ENCODE measurements at places on chromosomes 2 and 18.

DNA sequence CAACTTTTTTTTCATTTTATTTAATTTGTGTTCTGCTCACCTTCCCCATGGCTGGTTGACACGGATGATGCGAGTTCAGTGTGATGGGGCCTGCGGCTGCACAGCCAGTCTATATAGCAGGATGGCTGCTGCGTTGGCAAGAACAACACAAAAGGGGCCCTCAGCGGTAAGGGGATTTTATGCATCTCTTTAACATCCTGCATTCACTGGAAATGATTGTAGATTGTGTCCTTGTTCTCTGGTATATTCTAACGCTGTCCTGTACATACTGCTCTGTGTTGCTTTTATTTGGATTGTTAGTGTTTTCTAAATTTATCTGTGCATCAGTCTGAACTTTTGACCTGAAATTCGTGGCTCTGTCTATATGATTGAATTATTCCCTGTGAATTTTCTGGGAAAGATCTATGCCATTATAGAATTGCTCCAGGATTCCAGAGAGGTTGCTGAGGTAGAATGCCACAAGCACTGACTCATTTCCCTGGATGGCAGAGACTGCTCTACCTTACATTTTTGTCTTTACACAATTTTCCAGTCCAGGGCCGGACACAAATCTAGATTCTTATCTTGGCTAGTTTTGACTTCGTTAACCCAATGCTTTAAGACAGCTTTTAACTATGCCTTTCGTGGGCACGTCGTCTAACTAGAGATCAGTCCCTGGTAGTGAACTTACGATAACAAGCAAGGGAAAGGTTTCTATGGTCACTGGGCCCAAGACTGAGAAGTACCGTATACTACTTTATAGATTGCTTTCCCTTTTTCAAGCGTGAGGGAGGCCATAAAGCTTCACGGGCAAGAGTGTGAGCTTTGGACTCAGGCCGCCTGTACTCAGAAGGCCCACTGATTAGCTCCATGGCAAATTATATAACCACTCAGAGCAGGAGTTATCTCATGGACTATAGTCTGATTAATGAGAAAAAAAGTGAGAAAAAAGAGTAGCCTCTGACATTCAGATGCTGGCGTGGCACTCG lies at the start of gene CRYGC:
Gene CRYGC (minus strand): TSS at position 85 of the 968 bp plus-strand sequence. CDS start 36 bp downstream, at position 49.
- no peak for DNase-seq

GRCh38 chr2:4964579-4964978 lies 727.6 kb upstream of the SOX11 start:
- no peak for DNase-seq

DNA sequence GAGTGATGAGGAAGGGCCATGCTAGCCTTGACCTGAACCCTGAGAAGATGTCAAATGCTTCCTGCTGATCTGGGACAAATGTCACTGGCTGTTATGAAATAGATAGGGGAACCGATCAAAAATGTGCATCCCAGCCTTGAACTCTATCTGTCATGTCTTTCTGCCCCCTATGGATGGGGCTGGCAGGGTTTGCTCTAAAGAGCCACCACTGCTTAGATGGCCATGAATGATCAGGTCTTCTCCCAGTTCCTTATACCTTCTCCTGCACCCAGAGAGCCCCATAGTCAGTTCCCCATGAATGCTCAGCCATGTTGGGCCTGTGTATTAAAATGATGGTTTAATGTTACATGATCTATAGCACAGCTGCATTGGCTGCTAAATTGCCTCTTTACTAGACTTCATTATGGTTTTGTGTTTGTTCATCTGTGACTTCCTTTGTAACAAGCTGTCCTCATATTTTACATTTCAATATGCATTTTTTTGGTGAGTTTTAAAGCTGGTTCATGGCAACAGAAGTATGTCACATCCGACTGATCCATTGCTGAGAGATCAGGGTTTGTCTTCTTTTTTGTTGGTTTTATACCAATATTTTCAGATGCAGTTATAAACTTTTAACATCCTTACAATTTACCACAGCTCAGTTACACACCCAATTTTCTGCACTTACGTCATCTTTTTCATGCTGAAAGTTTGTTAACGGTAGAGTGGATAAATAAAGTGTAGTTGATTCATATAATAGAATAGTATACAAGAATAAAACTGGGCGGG lies 56.3 kb upstream of the SMAD2 start:
- no peak for DNase-seq

DNA sequence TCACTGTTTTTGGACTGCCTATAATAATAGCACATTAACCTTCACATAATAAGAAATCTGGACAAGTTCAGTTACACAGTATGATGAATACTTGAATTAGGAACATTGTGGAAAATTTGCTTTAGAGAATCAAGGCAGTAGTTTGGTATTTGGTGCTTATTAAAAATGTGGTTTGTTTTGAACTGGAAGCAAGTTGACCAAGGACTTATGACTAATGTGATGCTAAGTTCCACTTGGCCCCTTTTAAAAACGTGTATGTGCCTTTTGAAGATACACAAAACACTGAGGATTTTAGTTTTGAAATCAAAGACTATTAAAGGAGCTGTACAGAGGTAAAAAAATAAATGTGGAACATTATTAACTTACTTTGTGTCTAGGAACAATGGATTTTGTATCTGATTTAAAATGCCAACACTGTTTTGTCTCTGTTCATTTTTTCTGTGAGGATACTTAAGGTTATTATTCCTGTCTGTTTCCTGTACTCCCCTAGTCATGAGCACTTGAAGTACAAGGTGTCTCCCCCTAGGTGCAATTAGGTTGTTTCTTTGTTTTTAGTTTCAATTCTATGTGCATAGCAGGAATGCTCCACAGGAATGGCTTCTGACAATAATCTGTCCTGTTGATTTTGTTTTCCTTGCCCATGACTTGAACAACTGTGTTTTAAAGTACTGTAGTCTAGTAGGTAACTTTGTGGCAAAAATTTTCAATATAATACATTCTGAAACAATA lies 49.6 kb upstream of the PTH2R start:
- DNase-seq, result no peak

GRCh38 chr18:9724797-9725585 lies 16.9 kb downstream of the RAB31 start:
- DNase-seq, result no peak

DNA sequence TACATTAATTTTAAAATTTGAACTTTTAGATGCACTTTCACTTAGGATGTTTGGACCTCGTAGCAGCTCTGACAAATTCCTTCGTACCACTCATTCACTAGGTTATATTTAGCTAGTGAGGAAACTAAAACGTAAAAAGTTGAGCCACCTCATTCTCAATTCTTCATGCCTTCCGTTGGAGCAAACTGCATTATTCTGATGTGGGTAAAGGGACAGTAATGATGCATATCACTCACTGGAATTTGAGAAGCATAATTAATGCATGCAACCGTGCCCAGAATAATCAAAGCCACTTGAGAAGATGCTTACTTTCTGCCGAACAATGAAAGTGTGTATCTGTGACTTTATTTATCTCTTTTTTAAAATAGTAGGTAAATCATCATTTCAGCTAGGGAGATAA lies 2.2 kb downstream of the CNOT9 start:
- DNase-seq, result no peak

GRCh38 chr18:22427822-22428549 lies 10.3 kb upstream of the CTAGE1 start:
- no peak for DNase-seq

DNA sequence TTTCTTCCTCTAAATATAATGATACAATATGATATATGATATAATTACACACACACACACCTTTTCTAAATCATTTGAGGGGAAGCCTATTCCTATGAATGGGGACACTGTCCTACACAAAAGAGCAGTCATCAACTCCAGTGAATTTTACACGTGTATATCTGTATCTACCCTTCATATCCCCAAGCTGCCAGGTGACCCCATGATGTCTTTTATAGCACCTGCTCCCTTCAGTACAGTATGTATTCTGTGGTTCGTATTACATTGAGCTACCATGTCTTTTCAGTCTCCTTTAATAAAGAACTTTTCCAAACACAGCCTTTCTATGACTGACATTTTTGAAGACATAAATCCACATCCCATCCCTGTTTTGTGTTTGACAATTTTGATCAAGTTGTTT lies 19.0 kb downstream of the TBC1D8 start:
- no peak for DNase-seq

DNA sequence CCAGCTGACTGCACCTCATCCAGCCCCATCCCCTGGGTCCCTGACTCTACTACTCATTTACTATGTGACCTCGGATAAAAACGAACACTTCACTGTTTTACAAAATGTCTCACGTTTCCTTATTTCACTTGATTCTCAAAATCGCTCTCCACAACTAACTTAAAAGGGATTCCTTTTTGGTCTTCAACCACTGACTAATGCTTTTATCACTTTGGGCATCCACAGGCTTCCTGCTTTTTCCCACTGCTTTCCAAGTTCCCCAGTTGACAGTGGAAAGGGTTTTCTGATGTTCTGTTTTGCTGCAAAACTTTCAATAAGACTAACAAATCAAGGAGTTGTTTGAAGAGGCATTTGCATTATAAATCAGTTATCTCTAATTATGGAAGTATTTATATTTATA lies 24.1 kb downstream of the EIF2AK3 start:
- DNase-seq, result no peak

DNA sequence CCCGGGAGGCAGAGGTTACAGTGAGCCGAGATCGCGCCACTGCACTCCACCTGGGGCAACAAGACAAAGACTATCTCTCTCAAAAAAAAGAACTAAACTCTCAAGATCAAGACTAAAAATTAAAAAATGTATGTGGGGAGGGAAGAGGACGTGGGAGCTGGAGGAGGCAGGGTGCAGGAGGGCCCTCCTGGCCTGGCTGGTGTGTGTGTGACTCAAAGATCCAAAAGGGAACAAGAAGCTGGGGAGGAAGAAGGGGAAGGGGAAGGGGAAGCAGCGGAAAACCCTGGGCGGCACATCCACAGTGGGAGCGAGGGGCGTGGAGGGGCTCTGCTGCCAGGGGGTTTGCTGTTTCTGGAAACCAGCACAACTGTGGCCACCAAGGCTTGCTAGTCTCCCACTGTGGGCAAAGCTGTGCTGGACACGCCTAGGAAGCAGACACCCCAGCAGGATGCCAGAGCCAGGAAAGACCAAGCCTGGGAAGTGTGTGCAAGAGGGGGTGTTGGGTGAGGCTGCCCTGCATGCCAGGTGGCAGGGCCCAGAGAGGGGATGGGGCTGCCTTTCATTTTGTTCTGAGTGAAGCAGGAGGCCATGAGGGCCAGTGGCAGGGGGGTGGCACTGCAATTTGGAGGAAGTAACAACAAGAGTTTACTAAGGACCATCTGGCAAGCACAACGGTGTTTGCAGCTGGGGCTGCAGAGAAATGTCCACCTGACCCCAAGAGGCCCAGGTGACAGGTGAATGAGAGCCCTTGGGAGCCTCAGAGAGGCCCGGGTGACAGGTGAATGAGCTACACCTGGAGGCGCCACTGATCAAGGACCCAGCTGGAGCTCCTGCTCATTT lies 44.5 kb downstream of the ANO7 start:
- DNase-seq, result no peak

GRCh38 chr18:6257950-6258349 lies 156.8 kb downstream of the L3MBTL4 start:
- DNase-seq, result no peak

DNA sequence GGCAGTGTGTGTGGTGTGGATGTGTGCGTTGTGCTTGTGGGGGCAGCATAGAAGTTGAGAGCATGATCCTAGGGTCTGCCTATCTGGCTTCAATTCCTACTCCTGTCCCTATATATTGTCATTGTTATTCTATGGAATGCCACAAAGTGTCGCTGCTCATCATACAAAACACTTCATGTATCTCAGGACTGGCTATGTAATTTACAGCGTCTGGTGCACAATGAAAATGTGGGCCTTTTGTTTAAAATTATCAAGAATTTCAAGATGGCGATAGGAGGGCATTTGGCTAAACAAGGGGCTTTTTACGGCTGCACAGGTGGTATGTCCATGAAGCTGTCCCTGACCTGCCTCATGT lies 3.4 kb downstream of the SERPINB2 start:
- no peak for DNase-seq

- no peak for DNase-seq
Measured at GRCh38 chr2:151302879-151303278, 13.4 kb upstream of the NMI start.

- DNase-seq, result no peak
Measured at GRCh38 chr18:26397019-26397418, 151.3 kb downstream of the KCTD1 start.

DNA sequence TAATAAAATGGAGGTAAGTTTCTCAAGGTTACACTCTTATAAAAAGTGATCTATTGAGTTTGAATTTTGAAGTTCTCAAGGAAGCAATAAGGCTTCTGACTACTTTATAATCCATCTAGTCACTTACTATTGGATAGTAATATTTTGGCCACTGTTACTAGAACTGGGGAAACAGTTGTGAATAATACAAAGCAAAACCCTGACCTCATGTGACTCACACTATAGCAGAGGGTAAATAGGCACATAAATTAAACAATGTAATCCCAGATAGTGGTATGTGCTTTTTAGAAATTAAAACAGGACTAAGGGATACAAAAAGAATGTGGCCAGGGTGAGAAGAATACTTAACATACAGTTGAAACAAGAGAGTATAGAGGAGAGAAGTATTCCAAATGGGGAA lies 78.6 kb downstream of the CALCRL start:
- no peak for DNase-seq

DNA sequence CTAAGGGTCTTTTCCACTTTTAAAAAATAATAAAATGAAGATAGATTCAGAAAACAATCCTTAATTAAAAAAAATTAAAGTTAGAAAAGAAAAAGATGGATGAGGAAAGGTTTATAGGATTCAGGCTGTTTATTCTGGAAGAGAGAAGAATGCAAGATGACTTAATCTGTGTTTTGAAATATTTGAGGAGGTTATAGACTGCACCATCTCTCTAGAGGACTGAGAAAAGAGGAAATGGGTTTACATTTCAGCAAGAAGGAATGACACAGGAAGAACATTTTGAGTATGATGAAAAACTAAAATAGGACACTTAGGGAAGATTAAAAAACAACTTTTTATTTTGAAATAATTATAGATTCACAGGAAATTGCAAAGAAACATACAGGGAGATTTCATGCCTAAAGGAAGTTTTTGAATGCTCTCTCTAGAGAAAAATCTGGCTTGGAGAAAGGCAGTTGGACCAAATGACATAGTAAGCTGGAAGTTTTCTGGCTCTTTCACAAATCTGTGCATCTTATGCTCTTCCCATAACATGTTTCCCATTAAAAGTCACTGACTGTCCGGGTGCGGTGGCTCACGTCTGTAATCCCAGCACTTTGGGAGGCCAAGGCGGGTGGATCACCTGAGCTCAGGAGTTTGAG lies 75.0 kb downstream of the CERS6 start:
- no peak for DNase-seq

Measured in activated naive CD8-positive, alpha-beta T cell treated with anti-CD3 and anti-CD28 coated beads for 36 hours (primary cell).